EL (cell line): ENCODE measurements at places on chromosomes 3 and 15.

- peak; percentile 86 for DNase-seq
Measured at GRCh38 chr3:16427103-16427965, 86.2 kb downstream of the RFTN1 start.

GRCh38 chr3:123586131-123586530 is 1.3 kb upstream of the HACD2 start:
- peak; percentile 71 for DNase-seq

GRCh38 chr15:33724321-33725036 is 243.8 kb upstream of the CHRM5 start:
- no peak for DNase-seq

DNA sequence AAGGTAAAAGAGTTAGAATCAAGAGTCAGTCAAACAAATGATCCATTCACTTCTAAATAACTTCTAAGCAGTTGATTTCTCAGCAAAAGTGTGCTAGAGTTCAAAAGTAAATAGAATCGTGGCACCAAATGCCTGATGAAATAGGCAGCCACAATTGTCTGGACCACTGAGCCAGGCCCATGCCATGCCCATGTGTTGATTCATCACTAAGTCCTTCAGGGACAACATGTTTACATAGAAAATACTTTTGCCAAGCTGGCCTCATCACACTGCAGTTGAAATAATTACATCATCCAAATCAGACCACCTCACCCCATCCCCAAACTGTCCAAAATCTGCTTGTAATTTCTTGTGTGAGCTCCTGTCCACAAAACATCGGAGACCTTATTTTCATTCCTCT is 216.3 kb downstream of the IGSF11 start:
- DNase-seq: peak; percentile 54

- peak; percentile 9 for DNase-seq
Measured at GRCh38 chr3:180267202-180267843, 230.6 kb upstream of the PEX5L start.

GRCh38 chr3:101228441-101228840 is 91.9 kb downstream of the IMPG2 start:
- no peak for DNase-seq
